ENCODE measurements at places on chromosomes 7 and 10.
A peak's percentile ranks its signal among the peaks of the same experiment; 100 is the strongest.

- no peak for DNase-seq
Observed at GRCh38 chr7:47938574-47939165, 9.6 kb downstream of the PKD1L1 start.

GRCh38 chr10:24680647-24681524 is 42.8 kb downstream of the ARHGAP21 start:
- DNase-seq: no peak

DNA sequence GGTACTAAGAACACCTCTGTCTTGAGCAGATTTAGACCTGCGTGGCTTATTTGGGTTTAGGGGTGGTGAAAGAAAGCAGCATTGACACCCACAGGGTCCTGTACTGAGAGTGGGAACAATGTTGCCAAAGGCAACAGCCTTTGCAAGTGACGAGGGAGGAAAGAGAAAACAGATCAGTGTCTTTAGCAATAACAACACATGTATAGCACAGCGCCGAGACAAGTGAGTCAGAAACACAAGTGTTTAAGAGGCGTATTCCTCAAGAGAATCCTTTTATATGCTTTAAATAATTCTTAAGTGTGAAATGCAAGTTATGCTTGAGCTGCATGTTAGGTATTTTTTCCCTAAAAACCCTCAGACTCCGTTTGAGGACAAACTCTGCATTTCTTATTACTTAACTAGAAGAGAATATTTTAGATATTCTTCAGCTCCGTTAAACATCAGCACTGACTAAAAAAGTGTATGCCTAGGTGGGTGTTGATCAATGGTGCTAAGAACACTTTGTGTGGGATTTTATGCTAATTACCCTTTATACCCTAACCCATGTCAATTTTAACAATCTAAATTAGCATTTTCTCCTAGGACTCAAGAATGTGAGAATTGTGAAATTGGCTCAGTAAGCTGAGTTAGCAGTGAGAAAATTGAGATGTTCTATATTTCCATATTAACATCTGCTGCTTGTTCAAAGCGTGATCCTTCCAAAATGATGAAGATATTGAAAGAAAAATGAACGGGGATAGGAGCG is 1095.4 kb upstream of the CELF2 start:
- no peak for DNase-seq

GRCh38 chr7:143884969-143885559 is 16.9 kb downstream of the TCAF1 start:
- peak; percentile 63 for DNase-seq

DNA sequence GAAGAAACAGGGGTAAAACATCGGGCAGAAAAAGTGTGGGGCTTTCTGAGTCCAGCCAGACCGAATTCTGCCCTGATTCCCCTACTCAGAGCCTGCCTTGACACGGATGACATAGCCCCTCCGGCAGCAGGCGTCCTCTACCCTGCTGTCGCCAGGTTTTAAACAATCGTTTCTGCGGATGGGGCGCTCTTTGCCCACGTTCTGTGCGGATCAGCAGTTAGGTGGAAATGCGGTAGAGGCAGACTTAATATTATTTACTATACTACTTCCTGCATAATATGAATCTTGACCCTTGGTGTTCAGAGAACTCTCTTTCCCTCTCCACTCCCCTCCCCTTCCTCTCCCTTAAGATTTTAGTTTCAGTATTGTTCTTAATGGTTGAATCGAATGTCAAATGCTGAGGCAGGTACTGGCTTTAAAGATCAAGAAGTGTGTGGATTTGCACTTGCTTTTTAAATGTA is 2.4 kb downstream of the GATA3 start:
- peak; percentile 17 for DNase-seq

DNA sequence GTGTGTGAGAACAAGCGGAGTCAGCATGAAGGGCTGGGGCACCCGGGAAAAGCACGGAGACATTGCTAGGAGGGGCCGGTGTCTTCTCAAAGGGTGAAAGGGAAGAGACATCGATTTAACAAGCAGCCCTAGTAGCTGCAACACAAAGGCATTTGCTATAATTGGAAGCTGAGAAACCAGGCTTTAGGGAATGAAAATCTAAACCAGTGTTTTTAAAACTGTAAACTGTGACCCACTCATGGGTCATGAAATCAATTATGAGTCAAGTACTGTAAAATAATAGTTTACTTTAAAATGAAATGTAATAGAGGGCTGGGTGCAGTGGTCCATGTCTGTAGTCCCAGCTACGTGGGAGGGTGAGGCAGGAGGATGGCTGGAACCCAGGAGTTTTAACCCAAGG is 128.7 kb upstream of the RHEB start:
- no peak for DNase-seq

DNA sequence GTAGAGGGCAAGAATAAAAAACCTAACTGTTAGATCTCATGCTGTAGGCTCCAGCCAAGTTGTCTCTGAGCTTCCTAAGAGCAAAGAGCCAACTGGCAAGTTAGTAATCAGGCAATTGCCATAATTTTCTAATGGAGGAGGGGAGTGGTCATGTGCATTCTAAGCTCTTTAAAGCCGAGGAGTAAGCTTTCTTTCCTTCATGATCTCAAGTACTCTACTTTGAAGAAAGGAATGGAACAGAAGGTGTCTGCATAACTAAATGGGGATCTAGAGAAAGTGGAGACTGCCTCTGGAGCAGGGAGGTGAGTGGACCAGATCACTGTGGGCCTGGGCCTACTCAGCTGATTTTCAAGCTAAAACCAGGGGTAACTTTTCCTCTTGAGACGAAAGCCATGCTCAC is 37.7 kb upstream of the TOMM7 start:
- DNase-seq: no peak

DNA sequence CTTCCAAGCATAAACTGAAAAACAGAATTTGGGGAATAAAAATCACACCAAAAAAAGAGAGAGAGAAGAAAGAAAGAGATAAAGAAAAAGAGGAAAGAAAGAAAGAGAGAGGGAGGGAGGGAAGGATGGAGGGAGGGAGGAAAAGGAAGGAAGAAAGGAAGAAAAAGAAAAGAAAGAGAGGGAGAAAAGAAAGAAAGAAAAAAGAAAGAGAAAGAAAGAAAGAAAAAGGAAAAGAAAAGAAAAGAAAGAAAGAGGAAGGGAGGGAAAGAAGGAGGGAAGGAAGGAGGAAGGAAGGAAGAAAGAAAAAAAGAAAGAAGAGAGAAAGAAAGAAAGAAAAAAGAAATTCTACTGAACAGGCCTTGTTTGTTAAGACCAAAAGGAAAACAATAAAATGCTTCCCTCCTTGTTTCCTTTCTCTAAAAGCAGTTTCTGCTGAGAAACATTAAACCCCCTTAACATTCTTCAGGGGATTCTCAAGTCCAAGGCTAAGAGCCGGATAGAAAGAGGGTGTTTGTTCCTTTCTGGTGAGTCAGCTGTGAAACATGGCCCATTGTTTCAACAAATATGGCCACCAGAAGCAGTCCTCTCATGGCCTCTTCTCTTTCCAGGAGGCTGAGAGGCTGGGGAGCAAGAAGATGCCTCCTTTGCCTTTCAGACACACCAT is 46.9 kb upstream of the GPAM start:
- no peak for DNase-seq

- no peak for DNase-seq
Observed at GRCh38 chr10:33521062-33521461, 186.6 kb upstream of the NRP1 start.

- DNase-seq: no peak
Observed at GRCh38 chr10:83725567-83725966, 413.7 kb upstream of the GHITM start.

DNA sequence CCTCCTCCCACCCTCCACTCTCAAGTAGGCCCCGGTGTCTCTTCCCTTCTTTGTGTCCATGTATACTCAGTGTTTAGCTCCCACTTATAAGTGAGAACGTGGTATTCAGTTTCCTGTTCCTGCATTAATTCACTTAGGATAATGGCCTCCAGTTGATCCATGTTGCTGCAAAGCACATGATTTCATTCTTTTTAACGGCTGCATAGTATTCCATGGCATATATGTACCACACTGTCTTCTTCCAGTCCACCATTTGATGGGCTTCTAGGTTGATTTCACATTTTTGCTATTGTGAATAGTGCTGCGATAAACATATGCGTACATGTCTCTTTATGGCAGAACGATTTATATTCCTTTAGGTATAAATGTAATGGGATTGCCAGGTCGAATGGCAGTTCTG is 51.0 kb downstream of the FAM171A1 start:
- no peak for DNase-seq

- no peak for DNase-seq
Observed at GRCh38 chr7:128933180-128933891, 4.4 kb upstream of the IRF5 start.

GRCh38 chr10:624605-625332 is 64.7 kb downstream of the DIP2C start:
- DNase-seq: no peak

DNA sequence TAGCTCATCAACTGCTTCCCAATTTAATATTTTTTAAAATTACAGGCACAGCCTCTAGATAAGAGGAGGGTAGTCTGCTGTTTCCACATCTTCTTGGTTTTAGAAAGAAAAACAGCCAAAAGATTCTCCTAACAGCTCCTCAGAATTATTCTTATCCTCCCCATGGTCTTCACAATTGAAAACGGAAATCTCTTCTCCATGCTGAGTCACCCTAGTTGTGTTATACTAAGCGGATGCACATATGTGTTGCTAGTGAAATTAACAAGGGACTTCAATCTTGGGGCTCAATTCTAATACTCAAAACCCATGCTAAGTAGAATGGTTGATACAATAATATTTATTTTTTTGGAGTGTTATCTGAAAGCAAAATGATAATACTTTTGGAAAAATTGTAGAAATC is 71.9 kb upstream of the NPY start:
- DNase-seq: no peak

DNA sequence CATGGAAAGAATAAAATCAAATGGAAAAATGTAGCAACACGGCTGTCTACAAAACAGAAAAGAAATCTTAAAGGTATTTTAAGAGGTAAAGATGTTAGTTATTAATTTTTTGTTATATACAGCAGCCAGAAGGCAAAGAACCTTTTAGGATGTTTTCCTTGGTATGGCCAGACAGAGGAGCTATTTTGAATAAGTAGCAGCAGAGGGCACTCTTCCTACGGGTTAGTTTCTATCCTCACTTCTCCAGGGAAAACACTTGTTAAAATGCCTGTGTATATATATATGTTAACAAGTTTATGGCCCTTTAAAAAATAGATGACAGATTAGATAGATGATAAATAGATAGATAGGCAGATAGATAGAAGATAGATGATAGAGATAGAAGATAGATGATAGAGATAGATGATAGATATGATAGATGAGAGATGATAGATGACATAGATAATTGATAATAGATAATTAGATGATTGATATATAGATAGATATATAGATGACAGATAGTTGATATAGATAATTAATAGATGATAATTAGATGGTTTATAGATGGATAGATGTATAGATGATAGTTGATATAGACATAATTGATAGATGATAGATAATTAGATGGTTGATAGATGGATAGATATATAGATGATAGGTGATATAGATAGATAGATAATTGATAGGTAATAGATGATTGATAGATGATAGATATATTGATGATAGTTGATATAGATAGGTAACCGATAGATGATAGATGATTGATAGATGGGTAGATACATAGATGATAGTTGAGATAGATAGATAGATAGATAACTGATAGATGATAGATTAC is 57.8 kb upstream of the WIPF3 start:
- no peak for DNase-seq

- no peak for DNase-seq
Observed at GRCh38 chr7:99729486-99730237, 5.3 kb downstream of the CYP3A7 start.

GRCh38 chr7:93626869-93627268 is 52.3 kb upstream of the CALCR start:
- no peak for DNase-seq

DNA sequence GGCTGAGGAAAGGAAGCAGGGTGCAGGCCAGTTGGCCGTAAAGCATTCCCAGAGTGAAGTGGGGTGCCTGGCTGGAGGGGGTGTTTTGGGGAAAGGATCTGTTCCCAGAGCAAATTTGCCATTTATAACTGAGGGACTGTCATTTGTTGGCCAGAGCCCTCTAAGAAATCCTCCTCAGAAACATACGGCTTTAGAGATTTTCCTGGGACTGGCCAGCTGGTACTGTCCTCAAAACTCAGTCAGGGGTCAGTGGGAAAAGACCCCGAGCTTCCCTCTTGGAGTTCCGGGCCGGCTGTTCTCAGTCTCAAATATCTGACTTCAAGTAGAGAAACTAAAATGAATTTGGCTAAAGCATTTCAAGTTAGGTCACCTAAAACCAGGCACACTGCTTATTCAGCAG is 55.9 kb downstream of the ETV1 start:
- DNase-seq: no peak

GRCh38 chr10:124366825-124367224 is 51.9 kb downstream of the OAT start:
- no peak for DNase-seq

DNA sequence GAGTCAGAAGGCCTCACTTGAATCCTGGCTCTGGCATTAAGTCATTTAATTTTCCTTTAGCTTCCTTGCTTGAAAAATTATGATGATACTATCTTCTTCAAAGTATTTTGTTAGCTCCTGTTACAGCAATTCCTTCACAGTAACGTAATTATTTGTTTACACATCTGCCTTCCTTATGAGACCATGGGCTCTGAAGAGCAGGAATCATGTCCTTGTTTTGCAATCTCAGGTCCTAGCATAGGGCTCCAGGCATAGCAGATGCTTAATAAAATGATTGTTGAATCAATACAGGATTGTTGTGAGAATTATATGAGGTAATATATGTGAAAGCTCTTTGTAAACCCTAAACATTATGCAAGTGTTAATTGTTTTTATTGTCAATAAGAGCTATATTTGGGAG is 25.5 kb downstream of the KLHDC10 start:
- no peak for DNase-seq

DNA sequence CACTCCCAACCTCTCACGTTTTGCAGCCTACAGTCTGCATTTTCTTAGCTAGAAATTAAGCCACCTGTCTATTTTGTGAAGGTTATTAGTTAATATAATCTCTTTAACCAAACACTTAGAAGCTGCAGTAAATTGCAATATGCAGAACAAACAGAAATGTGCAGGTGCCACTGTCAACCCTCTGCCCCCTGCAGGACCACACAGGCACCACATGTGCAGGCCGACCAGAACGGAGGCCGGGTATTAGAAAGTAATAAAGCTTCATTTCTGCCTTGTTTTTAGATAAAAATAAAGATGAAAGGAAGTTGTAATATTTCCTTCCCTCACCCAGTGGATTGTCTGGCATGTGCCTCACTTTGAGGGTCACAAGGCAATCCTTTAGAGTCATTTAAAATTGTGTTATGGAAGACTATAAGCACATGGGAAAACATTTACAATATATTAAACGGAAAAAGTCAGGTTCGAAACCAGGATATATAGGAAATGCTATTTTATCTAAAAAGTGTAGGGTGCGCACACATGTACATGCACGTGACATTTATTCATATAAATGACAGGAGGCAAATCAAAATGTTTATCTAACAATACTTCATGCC is 158.2 kb downstream of the ARHGAP12 start:
- no peak for DNase-seq
